ENCODE measurements at places on chromosomes 7 and 10.

DNA sequence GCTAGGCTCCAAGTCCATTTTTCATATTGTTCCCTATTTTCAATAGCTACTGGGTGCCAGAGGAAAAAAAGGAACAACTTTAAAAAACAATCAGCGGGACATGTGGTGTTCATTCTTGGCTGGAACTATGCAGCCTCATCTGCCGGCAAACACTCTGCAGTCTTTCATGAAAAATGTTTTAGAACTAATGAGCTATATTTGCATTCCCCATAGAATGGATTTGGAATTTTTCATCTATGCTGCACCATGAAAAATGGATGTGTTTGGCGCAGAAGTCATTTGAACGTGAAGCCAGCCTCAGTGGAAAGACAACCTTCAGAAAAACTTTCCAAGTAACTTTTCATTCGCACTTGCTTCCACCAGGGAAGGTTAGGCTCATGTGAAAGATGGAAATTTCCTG is 270.5 kb downstream of the SKAP2 start:
- DNase-seq: peak; percentile 36

- DNase-seq: peak; percentile 7
These were observed 110.5 kb downstream of the EBF3 start for GRCh38 chr10:129853562-129853903.

GRCh38 chr10:88728107-88728763 is 22.2 kb downstream of the LIPK start:
- peak; percentile 51 for DNase-seq

DNA sequence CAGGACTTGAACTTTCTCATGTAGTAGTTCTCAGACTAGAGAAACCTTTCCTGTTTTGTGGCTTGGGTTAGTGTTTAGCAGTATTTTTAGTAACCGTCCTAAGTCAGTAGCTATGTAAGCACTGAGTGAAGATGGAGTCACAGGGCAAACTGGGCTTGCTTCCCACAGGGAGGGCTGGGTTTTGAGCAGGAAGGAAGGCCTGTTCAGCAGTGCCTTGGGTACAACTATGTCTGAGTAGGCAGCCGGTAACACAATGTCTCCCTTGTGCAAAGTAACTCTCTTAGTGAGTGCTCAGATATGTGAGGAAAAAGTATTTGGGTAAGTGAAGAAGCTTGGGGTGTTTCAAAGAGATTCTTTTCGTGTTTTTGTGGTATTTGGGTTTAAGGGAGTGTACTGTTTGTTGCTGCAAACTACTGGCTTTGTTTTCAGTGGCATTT is 96.4 kb downstream of the CCSER2 start:
- peak; percentile 75 for DNase-seq

DNA sequence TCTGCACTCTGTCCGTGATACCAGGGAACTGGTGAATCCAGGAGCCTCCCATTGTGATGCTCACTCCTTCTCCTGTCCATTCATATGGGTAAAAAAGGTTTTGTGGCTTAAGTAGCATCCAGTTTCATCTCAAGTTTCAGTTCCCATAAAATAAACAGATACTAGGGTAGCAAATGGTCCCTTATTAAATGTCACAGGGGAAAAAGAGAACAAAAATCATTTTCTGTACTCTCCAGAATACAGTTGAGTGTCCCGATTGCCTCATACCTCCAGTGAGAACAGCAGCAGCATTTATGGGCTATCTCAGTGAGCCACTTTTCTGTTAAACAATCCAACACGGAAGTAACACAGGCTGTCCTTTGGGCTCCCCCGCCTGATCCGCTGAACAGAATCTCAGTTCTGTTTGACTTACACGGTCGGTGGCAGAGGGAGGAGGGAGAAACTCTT is 179.6 kb downstream of the CELF2 start:
- DNase-seq: no peak

GRCh38 chr7:76142861-76143260 is 58.8 kb upstream of the SRRM3 start:
- no peak for DNase-seq

DNA sequence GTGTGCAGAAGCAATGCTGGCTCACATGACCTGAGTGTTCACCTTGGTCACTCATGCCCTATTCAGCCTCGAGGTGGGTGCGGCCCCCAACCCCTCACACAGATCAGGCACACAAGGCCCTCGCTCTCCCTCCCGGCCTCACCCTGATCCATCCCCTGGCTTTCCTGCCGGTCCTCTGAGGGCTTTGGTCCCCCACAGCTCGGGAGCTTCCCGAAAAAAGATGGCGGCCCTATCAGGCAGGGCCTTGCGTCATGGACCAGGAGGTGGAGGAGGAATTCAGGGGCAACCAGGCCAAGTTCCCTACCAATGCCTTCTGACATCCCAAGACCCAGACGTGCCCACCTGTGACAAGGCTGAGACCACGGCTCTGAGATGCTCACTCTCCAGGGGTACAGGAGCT is 43.7 kb upstream of the DNAAF5 start:
- DNase-seq: no peak

DNA sequence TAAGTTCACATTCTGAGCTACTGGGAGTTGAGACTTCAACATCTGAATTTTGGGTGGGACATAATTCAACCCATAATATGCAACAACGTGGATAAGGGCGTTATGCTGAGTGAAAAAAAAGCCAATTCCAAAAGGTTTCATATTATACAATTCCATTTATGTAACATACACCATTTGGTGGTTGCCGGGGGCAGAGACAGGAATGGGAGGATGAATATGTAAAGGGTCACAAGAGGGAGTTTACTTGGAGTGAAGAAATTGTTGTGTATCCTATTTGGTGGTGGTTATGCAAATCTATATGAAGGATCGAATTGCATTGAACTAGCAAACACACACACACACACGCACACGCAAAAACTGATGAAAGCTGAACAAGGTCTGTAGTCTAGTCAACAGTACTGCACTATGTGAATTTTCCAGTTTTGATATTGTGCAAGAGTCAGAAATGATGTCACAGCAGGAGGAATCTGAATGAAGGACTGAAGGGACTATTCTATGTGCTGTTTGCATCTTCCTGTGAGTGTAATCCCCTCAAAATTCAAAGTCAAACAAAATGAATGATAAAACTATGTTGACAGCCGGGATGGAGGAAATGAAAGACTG is 249.2 kb upstream of the HABP2 start:
- DNase-seq: no peak

GRCh38 chr7:137880432-137880831 is 33.7 kb upstream of the DGKI start:
- DNase-seq: no peak

DNA sequence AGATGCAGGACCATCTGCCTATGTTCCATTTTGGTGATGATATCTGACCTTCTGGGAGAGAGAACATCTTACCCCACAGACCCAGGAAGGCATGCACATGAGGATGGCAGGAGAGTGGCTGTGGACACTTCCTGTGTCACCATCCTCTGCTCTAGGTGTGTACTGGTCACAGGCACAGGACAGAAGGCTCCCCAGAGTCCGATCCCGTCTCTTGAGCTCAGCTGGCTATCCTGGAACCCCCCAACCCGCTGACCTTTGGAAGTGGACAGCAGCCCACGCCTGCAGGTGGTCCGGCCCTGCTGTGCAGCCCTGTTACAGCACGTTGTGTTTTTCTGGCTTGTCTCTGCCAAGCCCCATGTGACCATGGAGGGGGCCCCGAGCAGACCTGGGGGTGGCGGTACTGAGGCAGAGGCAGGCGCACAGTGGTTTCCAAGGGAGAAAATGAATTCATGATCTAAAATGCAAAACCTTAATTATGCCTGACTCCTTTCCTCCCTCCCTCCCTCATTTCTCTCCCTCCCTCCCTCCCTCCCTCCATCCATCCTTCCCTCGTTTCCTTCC is 178.8 kb downstream of the CUX1 start:
- no peak for DNase-seq

DNA sequence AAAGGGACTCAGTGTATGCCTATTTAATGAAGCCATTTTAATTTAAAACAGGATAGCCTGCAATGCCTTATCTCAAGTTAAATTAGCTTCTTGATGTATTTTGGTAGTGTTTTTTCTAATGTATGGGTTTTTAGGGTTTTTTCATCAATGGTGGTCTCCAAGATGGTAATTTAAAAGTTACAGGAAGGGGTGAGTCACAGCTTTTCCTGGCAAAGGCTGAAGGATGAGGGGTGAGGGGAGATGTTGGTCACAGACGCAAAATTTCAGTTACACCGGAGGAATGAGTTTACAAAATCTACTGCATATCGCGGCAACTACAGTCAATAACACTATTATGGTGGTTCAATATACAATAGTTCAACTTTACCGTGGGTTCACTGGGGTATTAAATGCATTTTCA is 31.6 kb downstream of the CCDC3 start:
- peak; percentile 71 for DNase-seq

GRCh38 chr10:117699436-117700075 is 157.0 kb downstream of the EMX2 start:
- no peak for DNase-seq

- peak; percentile 11 for DNase-seq
These were observed 1.2 kb downstream of the DBF4 start for GRCh38 chr7:87877366-87878040.

- peak; percentile 60 for DNase-seq
These were observed 240.7 kb upstream of the MBL2 start for GRCh38 chr10:53013201-53013810.

GRCh38 chr10:118241229-118242137 is 100.6 kb downstream of the FAM204A start:
- DNase-seq: peak; percentile 71

GRCh38 chr10:132996603-132997343 is 54.4 kb upstream of the CFAP46 start:
- DNase-seq: no peak

DNA sequence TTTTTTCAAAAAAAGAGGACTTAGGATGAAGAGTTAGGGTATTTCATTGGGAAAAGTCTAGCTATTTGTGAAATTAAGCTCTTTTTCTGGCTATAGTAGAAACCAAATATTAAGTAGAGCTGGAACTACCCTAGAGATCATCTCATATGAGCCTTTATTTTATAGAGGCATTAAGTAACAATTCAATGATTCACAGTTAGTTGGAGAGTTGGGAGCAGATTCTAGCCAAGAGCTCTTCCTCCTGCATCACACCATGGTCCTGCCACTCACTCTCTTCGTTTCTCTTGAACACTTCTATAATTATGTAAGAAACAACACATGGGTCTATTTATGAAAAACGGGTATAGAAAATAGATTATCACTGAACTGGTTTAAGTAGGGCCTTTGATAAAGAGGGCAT is 76.1 kb upstream of the ANK3 start:
- DNase-seq: no peak

- peak; percentile 98 for DNase-seq
These were observed 56.4 kb upstream of the ECHDC3 start for GRCh38 chr10:11685787-11686218.

DNA sequence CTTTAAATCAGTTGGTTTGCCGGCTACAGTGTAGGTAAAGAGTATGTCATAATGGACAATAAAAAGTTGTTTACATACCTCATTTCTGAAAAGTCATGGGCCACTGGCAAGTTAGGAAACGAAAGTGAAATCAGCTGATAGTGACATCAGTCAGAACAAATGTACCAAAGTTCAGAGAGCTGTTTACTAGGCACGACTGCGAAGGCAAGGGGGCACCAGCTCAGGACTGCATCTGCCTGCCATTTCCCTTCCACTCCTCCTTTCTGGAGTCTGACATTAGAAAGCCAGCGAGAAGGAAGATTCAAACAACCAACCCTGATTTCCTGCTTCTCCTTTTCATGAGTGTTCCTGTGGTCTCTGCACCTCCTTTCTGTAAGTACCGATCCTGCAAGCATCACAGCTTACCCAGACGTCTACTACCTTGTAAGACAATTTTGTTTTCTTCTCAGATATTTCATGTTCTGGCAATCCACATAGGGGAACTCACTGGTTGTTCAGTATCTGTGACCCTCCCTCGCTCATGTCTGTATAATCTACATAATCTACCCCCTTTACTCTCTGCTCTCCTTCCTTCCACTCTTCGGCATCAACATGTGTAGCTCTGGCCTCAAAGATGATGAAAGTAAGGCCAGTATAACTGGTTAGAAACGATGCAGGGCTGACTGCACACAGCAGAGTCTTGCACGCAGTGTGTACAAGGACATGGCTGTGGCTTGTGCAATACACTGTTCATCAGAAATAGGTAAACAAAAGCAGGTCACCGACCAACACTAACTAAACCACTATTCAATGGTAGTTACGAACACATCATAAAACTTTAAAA is at the start of gene TMEM140:
TSS of gene TMEM140 (plus strand) at position 174 of the 823 bp plus-strand sequence. CDS start 16,370 bp downstream, outside the sequence.
- peak; percentile 52 for DNase-seq

All from KBM-7 (cell line).